ENCODE measurements at places on chromosomes 7 and 10. TPM values are rescaled to one million over a fixed set of nuclear protein-coding genes. Genes with fewer than 3 reads are reported as not detected.
A peak's percentile ranks its signal among the peaks of the same experiment; 100 is the strongest.

GRCh38 chr7:76317782-76318487 lies 15.5 kb downstream of the HSPB1 start:
- peak; percentile 97 for DNase-seq

LIPM gene
- total RNA-seq = not detected

- peak; percentile 59 for DNase-seq
Observed at GRCh38 chr7:150373049-150373801, 4.6 kb downstream of the REPIN1 start.

GRCh38 chr10:116815641-116816415 lies 33.5 kb upstream of the ENO4 start:
- no peak for DNase-seq

HOXA11 gene
- 2.9 TPM for total RNA-seq

GRCh38 chr10:22335173-22335933 lies 9.9 kb upstream of the SPAG6 start:
- DNase-seq = peak; percentile 53

GRCh38 chr7:151061213-151062110 lies 2.1 kb downstream of the SLC4A2 start:
- DNase-seq = peak; percentile 36

CACNA2D1 gene
- 9.3 TPM for total RNA-seq

DNA sequence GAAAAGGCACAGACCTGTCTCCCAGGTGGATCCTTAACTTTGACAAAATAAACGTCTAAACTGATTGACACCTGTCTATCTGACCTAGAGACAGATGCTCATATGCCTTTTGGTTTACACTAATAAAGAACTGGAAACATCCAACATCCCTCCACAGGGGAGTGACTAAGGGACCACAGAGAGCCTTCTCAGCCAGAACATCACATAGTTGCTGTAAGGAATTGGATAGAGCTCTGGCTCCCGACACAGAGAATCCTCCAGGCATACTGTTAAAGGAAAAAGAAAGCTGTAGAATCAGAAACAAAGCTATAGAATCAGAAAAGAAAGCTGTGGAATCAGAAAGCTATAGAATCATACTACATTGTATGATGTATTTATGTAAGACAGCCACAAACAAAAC lies 258.8 kb downstream of the STK31 start:
- DNase-seq = no peak

GRCh38 chr7:154415709-154416399 lies 363.7 kb downstream of the DPP6 start:
- no peak for DNase-seq

- DNase-seq = no peak
Observed at GRCh38 chr7:78279032-78279431, 480.5 kb downstream of the PHTF2 start.

- no peak for DNase-seq
Observed at GRCh38 chr7:141053626-141054025, 20.2 kb upstream of the TMEM178B start.
